Bone marrow (tissue), 2 donors: ENCODE measurements at places on chromosomes 5 and 9.

GRCh38 chr5:61307611-61308010 lies 24.4 kb upstream of the ZSWIM6 start:
- no peak for DNase-seq

DNA sequence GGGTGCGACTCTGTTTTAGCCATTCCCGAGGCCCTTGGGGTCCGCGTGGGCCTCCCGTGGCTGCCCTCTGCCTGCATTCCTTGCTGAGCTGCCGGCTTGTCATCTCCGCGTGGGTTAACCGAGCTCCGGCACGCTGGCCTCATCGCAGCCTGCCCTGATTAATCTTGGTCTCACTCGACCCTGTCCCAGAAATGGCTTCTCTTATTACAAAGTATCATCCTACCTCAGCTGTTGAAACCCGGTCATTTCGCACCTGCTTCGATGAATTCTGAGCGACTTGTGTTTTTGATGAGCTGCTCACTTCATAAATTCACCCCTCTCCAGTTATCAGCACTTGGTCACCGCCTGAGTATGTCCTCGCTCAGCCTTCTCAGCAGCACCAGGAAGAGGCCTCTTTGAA lies 123.5 kb upstream of the EGFLAM start:
- DNase-seq, result no peak

- DNase-seq, result no peak
These were observed 121.1 kb upstream of the GHR start for GRCh38 chr5:42302186-42302585.

- DNase-seq, result no peak
These were observed 261.8 kb downstream of the CTNND2 start for GRCh38 chr5:11642438-11642837.

- no peak for DNase-seq
These were observed 348.0 kb upstream of the CDH18 start for GRCh38 chr5:20335978-20336377.

DNA sequence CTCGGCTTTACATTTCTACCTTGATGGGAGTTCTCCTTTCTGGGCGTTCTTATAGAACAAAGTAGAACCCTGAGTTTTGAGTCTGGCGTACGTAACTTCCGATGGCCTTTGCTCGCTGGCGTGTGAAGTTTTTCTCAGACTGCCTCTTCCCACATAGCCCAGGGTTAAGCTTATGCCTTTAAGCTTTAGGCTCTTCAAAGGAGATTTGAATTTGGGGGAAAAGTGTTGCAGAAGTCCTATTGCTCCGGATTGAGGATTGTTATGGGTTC lies 13.7 kb upstream of the FBP2 start:
- no peak for DNase-seq

GRCh38 chr9:100014846-100015245 lies 84.0 kb downstream of the ERP44 start:
- DNase-seq, result no peak

GRCh38 chr5:179273441-179274145 lies 71.7 kb downstream of the ADAMTS2 start:
- no peak for DNase-seq

GRCh38 chr5:147530530-147531389 lies 20.9 kb upstream of the DPYSL3 start:
- DNase-seq, result no peak

GRCh38 chr9:134698587-134699342 lies 57.2 kb downstream of the COL5A1 start:
- peak; percentile 21 for DNase-seq

DNA sequence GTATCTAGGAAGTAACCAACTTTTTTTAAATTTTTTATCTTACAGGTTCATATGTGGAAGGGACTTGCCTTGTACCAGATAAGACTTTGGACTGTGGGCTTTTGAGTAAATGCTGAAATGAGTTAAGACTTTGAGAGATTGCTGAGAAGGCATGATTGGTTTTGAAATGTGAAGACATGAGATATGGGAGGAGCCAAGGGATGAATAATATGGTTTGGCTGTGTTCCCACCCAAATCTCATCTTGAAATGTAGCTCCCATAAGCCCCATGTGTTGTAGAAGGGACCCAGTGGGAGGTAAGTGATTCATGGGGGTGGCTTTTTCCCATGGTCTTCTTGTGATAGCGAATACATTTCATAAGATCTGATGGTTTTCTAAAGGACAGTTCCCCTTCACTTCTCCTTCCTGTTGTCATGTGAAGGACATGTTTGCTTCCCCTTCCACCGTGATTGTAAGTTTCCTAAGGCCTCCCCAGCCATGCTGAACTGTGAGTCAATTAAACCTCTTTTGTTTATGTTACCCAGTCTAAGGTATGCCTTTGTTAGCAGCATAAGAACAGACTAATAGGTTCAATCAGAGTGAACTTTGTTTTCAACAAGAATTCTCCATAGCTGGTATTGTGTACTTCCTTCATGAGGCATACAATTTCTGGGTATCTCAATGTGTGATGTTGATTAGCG lies 535.6 kb upstream of the MEF2C start:
- peak; percentile 1 for DNase-seq

- DNase-seq, result no peak
These were observed 61.5 kb upstream of the TNFSF8 start for GRCh38 chr9:114991861-114992260.

GRCh38 chr5:150461231-150461630 lies 11.7 kb upstream of the RPS14 start:
- no peak for DNase-seq

DNA sequence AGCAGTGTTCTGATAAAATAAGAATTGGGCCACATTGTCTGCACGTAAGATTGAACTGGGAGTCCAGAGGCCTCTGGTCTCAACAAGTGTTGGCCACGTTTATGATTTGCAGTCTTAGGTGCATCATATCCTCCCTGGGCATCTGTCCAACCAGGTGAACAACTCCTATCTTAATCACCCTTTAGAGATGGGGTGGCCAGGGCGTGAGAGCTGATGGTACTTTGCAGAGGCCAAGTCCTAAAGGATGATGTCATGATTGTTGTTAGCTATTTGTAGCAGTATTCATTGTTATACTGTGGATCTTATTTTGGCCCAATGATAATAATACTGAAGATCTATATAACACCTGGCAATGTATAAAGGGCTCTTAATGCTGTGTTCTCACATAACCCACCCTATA lies 73.2 kb upstream of the RARS1 start:
- no peak for DNase-seq

DNA sequence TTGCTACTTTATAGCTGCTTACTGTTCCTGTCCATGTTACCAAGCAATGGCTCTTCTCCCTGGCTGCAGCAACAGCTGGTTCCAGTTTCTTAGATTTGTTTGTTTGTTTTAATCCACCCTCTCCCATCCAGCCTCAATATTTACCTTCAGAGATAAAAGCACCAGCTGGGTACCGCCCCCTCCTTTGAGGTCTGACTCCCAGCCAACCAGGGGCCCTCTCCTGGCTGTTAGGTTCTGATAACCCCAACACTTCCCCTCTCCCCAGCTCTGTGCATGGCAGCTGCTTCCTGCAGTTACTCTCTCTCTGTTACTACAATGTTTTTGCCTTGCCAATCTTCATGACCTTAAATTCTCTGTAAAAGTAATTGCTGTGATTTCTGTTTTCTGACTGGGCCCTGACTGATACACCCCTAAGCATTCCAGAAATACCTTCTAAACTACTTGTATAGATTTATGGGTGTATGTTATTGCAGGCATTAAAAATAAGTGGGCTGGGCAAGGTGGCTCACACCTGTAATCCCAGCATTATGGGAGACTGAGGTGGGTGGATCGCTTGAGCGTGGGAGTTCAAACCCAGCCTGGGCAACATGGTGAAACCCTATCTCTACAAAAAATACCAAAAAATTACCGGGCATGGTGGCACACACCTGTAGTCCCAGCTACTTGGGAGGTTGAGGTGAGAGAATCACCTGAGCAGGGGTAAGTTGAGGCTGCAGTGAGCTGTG lies 2.6 kb upstream of the GCNT1 start:
- DNase-seq, result no peak

- no peak for DNase-seq
These were observed 16.2 kb downstream of the MIGA2 start for GRCh38 chr9:129052592-129052991.

DNA sequence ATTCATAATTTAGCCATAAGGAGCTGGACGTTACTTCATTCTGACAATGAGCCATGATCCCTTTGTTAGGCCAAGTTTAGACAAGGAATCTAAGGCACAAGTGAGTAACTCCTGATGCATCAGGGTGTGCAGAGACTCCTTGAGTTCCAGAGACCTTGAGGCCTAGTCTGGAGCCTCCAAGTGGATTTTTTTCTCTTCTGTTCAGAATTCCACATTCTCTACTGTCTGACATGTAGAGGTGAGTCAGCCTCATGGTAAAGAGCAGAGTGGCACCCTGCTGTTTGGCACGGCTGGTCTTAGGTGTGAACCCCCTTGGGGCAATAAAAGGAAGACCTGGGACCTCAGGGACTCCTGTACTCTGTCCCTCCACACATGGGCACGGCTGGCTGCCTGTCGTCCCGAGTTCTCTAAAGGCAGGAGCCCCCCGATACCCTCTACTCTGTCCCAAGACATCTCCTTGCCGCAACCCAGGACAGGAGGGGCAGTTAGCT lies 22.0 kb upstream of the TGFBI start:
- DNase-seq, result no peak
